ENCODE measurements at places on chromosomes 16 and 17.

DNA sequence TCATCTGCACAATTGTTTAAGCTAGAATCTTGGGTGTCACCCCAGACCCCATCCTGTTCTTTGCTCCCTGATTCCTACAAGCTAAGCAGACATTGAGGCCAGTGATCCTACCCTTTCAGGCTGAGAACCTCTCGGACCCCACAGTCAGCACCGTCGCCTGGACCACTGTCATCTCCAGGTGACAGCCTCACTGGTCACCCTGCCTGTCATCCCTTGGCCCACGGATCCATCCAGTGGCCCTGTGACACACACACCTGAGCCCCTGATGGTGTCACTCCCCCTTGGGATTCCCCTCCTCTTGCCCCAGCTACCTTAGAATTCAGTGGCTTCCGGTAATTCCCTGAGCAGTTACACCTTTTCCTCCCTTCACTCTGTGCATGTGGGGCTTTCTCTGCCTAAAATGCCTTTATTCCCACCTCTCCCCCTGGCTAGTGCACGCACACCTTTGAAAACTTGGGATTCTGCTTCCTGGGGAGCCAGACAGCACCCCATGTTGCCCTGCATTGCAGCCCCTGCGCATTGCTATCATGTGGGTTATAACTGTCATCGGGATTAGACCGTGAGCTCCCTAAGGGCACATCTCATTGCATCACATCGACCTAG, 3.0 kb downstream of the C16orf86 start:
- no peak for DNase-seq
- no peaks in the 10 kb centered on the region for H3K27me3 ChIP-seq
- peaks cover 26% of the 10 kb centered on the region for H3K4me1 ChIP-seq
- H3K36me3 ChIP-seq = no peaks in the 10 kb centered on the region
- H3K27ac ChIP-seq = no peak overlapping the region
- H3K4me3 ChIP-seq = no peak overlapping the region

- DNase-seq = no peak
- no peak overlapping the region for H3K27ac ChIP-seq
- no peak overlapping the region for H3K4me3 ChIP-seq
- H3K4me1 ChIP-seq = peaks cover 7% of the 10 kb centered on the region
Observed at GRCh38 chr17:43534909-43535308, 11.2 kb downstream of the ETV4 start.

GRCh38 chr17:32256012-32256700, 9.5 kb upstream of the RHBDL3 start:
- DNase-seq = no peak
- peaks cover 13% of the 10 kb centered on the region for H3K27me3 ChIP-seq
- no peak overlapping the region for H3K4me3 ChIP-seq
- no peaks in the 10 kb centered on the region for H3K36me3 ChIP-seq

DNA sequence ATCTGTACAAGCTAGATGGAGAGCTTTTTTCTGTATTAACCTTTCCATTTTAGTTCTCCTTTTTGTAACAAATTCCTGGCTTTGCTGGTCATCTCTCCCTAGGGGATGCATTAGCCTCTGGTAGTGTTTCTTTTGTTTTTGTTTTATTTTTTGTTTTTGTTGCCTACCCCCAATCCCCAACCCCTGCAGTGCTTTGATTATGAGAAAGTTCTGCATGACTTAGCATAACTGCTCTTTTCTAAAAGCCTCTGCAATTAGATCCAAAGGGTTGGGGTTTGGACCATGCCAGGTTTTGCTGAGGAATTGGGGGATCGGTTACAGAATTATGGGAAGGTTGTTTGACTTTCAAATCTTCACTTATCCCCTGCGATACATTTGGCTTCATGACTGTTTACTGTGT, 98.2 kb downstream of the ADAMTS18 start:
- H3K36me3 ChIP-seq = no peaks in the 10 kb centered on the region
- H3K4me1 ChIP-seq = no peaks in the 10 kb centered on the region
- H3K27ac ChIP-seq = no peak overlapping the region
- no peak for DNase-seq
- H3K4me3 ChIP-seq = no peak overlapping the region

Data from naive thymus-derived CD8-positive, alpha-beta T cell (primary cell).